Cortex of kidney (tissue), 1 donor: ENCODE measurements at places on chromosomes 16 and 17.

DNA sequence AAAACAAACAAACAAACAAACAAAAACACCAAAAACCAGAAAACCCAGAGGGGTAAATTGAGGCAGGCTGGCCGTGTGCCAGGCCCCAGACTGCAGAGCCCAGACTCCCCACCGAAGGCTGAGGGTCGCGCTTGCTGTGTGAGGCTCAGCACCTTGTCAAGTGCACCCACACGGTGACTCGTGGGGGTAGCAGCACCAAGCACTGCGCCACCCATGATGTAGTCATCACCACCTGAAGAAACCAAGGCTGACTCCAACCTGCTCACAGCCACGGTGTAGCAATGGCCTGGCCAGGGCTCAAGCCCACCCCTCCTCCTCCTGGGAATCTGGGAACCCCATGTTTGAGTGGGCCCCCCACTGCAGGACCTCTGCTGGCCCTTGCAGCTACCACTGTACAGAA lies 11.9 kb downstream of the MCRIP1 start:
- DNase-seq: no peak

- DNase-seq: no peak
Measured at GRCh38 chr16:69253870-69254341, 57.2 kb upstream of the VPS4A start.

DNA sequence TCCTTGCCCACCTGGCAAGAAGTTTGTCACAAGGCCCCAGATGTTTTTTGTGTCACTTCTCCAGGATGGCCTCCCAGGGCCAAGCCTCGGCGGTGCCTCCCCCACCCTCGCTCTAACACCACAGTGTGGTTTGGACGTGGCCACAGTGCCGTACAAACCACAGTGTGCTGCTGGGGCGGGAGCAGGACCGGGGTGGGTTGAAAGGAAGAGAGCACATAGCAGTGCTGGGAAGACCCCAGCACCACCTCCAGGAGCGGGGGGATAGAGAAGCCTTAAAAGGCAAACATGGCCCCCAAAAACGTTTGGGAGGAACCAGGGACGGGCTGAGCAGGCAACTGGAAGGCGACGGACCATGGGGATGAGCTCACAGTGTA lies 5.0 kb upstream of the BCL6B start:
- no peak for DNase-seq

GRCh38 chr17:81537856-81538555 lies 9.8 kb downstream of the FSCN2 start:
- DNase-seq: no peak

DNA sequence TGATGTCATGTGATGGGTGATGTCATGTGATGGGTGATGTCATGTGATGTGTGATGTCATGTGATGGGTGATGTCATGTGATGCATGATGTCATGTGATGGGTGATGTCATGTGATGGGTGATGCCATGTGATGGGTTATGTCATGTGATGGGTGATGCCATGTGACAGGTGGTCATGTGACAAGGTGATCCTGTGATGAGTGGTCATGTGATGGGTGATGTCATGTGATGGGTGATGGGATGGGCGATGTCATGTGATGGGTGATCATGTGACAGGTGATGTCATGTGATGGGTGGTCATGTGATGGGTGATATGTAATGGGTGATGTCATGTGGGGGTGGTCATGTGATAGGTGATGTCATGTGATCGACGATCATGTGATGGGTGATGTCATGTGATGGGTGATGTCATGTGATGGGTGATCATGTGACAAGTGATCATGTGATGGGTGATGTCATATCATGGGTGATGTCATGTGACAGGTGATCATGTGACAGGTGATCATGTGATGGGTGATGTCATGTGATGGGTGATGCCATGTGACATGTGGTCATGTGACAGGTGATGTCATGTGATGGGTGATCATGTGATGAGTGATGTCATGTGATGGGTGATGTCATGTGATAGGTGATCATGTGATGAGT lies 17.2 kb downstream of the CD300LB start:
- DNase-seq: no peak

DNA sequence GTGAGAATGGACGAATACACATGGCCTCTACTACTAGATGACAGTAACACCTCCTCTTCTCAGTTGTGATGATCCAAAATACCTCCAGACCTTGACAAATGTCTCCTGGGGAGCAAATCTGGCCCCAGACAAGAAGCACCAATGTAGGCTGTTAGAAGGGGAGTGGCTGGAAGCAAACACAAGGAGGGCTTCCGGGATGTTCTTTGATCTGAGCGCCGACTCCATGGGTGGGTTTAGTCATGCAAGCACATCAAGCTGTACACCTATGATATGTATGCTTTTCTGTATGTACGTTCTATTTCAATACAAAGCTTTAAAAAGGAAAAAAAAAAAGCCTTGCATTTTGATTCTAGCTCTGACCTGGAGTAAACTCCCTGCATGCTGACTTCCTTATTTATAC lies 61.4 kb downstream of the ARHGAP17 start:
- DNase-seq: no peak

GRCh38 chr16:67264277-67264676 lies 15.1 kb upstream of the PLEKHG4 start:
- no peak for DNase-seq

DNA sequence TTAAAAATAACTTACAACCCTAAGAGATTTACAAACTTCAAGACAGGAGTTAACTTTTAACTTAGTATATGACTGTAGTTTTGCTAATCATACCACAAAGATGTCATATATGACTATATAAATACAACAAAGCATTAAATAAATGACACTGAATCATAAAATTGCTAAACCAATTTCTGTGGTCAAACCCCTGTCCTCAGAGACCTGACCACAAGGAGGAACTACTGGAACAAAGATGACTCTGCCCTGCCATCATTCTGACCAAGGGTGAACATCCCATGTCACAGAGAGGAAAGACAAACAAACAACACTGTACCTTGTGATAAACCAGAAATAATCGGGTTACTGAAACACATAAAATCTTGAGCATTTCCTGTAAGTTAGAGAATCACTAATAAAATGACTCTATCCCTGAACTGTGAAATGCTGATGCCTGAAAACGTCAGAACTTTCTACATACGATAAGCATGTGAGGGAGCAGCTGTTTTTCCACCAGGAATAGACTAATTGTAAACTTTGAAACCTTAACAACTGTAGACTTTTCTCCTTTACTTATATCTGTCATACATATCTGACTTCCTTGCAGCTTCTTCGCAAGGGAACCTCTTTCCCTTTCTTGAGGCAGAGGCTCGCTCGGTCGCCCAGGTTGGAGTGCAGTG lies 47.9 kb downstream of the WDR59 start:
- no peak for DNase-seq

GRCh38 chr17:17084941-17085340 lies 42.7 kb downstream of the MPRIP start:
- no peak for DNase-seq

- DNase-seq: no peak
Measured at GRCh38 chr17:46726206-46726605, 92.3 kb downstream of the WNT3 start.

- DNase-seq: no peak
Measured at GRCh38 chr16:52578829-52579498, 32.0 kb upstream of the TOX3 start.
